ENCODE measurements at places on chromosomes 3 and 15. TPM values are rescaled to one million over a fixed set of nuclear protein-coding genes. Genes with fewer than 3 reads are reported as not detected.

RARB gene
- not detected for total RNA-seq

CAMK2N2 gene
- total RNA-seq = 1.2 TPM

CLDN1 gene
- total RNA-seq = not detected

ANKUB1 gene
- total RNA-seq = not detected

OR4F6 gene
- total RNA-seq = not detected

GPR160 gene
- 12.1 TPM for total RNA-seq
